ENCODE measurements at places on chromosomes 7 and 10. TPM values are rescaled to one million over a fixed set of nuclear protein-coding genes. Genes with fewer than 3 reads are reported as not detected.

The INSYN2A gene
- not detected for total RNA-seq

The DENND2A gene
- total RNA-seq, result 4.2 TPM

The CALML5 gene
- total RNA-seq, result 6.3 TPM

The PAX2 gene
- total RNA-seq, result not detected

The HKDC1 gene
- 173 TPM for total RNA-seq

The MYH16 gene
- 11.7 TPM for total RNA-seq

The C10orf71 gene
- total RNA-seq, result not detected

The GPER1 gene
- 0.37 TPM for total RNA-seq

The TMEM273 gene
- total RNA-seq, result 2.2 TPM

The TMEM139 gene
- total RNA-seq, result 131 TPM

The NKX2-3 gene
- total RNA-seq, result not detected

The KCP gene
- total RNA-seq, result 9.9 TPM

The CPN1 gene
- not detected for total RNA-seq

The ACTR3C gene
- total RNA-seq, result 24.1 TPM

The AMPH gene
- not detected for total RNA-seq

The IGF2BP3 gene
- total RNA-seq, result 139 TPM

The H2BK1 gene
- total RNA-seq, result not detected

The SH2D4B gene
- 0.24 TPM for total RNA-seq

The NUTM2A gene
- total RNA-seq, result 1.5 TPM

The EPO gene
- 0.30 TPM for total RNA-seq

The ERVW-1 gene
- total RNA-seq, result not detected

The CYP2C19 gene
- total RNA-seq, result not detected

The SLC18A3 gene
- total RNA-seq, result not detected

The PTPN20 gene
- total RNA-seq, result 19.1 TPM

The SFTPA1 gene
- not detected for total RNA-seq

The FOXI2 gene
- total RNA-seq, result not detected

The TMEM229A gene
- total RNA-seq, result not detected

The BHLHA15 gene
- 0.79 TPM for total RNA-seq

The FOXP2 gene
- 4.3 TPM for total RNA-seq

The SPDYE5 gene
- not detected for total RNA-seq

The OR2F2 gene
- total RNA-seq, result not detected

The LBX1 gene
- total RNA-seq, result not detected

The DDX50 gene
- 37.7 TPM for total RNA-seq

Measured in PC-9 (cell line).